ENCODE measurements at places on chromosomes 12 and 14.
A peak's percentile ranks its signal among the peaks of the same experiment; 100 is the strongest.

DNA sequence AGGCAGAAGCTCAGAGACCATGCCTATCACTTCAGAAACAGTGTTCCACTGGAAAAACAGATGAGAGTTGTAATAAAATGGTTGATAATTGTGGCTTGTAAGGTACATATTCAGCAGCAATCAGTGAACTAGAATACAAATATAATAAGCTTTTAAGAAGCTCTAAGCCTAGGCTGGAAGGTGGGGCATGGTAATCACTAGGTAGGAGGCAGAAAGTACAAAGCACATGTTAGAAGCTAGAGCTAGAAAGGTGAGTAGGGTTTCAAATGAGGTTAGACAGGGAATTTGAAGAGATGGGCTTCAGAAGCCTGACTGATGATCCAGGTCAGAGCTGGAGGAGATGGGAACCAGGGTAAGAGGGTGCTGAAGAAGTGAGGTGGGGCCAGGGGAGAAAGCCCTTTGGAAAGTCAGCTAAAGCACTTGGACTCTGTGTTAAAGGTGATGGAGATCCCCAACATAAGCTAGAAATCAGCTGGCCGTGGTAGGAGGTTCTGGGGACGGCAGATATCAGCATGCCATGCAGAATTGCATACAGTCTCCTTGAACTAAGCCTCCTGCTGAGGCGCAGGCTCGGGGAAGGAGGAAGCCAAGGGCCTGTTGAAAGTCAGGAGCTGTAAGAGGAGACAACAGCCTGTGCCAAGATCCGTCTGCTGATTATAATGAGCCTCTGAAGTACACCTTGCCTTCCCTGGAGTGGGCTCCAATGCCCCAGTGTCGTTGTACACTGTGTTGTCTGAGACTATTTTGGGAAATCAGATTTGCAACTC lies 659.4 kb downstream of the BCL11B start:
- DNase-seq, result no peak

- peak; percentile 23 for DNase-seq
These were observed 112.2 kb downstream of the CHST11 start for GRCh38 chr12:104568935-104569334.

DNA sequence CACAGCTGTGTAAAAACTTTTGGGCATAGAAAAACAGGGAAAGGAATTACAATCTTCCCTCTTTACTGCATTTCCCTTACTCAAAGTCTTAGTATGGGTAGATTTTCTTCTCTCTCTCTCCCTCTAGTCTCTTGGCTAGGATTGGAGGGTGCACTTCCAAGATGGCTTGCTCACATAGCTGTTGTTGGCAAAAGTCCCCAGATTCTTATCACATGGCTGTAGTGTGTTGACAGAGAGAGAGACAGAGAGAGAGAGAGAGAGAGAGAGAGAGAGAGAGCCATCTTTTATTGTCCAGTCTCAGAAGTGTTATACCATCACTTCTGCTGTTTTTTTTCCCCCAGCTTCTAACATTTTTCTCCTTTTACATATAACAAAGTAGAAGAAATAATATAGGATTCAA lies 6.3 kb upstream of the OR4E2 start:
- DNase-seq, result no peak

- DNase-seq, result no peak
These were observed 221.2 kb downstream of the TRHDE start for GRCh38 chr12:72493407-72493806.

DNA sequence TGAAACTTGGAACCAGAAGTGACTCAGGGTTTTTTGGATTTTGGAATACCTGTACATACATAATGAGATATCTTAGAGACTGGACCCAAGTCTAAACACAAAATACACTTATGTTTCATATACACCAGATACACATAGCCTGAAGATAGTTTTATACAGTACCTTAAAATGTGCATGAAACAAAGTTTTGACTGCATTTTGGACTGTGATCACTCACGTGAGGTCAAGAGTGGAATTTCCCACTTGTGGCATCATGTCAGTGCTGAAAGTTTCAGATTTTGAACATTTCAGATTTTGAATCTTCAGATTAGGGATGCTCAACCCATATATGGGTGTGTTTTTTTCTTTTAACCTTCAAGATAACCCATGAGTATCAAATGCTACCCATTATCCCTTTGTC lies 6.6 kb downstream of the SBNO1 start:
- DNase-seq, result no peak

GRCh38 chr14:90781876-90782275 lies 34.4 kb downstream of the TTC7B start:
- DNase-seq, result no peak

DNA sequence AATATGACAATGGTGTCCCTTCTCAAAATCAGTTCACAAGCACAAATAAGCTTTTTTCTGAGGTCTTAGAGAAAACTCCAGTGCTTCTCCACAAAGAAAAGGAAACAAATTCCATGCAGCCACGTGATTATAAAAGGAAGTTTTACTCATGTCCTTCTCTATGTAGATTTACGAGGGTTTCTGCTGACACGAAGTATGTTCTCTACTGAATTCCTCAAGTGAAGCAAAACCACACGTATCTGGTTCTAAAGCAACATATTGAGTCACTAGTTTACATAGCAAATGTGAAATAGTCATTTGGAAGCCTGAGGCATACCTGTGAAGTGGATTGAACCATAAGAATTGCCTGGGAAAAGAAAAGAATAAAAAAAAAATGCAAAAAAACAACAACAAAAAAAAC lies 31.9 kb downstream of the BMP4 start:
- DNase-seq, result no peak

GRCh38 chr12:98725476-98726247 lies 80.6 kb downstream of the APAF1 start:
- DNase-seq, result no peak

DNA sequence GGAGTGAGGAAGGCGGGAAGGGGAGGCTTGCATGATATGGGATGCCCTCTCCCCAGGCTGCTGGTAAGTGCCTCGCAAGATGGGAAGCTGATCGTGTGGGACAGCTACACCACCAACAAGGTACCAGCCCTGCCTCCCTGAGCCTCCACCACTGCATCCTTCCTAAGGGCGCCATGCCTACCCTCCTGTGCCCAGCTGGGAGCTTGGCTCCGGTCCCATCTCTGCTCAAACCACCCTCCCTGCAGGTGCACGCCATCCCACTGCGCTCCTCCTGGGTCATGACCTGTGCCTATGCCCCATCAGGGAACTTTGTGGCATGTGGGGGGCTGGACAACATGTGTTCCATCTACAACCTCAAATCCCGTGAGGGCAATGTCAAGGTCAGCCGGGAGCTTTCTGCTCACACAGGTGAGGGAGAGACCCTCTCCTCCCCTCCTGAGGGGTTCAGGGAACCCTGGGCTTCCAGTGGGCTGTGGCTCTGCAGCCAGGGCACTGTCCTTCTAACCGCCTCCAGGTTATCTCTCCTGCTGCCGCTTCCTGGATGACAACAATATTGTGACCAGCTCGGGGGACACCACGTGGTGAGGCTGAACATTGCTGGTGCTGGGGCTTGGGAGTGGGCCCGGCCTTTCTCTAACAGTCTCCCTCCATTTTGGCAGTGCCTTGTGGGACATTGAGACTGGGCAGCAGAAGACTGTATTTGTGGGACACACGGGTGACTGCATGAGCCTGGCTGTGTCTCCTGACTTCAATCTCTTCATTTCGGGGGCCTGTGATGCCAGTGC lies 2.6 kb downstream of the GNB3 start:
- DNase-seq, result no peak

DNA sequence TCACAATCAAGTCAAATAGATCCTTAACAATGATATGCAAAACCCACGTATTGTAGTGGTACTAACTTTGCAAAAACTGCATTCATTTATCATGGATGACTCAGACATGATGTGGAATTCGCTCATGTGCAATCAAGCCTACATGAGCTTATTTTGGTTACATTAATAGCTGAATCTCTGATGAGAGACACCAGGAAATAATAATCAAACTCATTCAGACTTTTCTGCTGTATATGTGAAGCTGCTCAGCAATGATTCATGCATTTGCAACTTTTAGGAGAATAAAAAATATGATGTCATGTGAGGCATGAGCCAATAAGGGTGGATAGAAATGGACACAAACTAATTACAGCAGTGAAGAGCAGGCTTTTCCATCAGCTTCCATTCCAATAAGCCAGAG lies 1075.8 kb upstream of the TMEM132C start:
- DNase-seq, result no peak

DNA sequence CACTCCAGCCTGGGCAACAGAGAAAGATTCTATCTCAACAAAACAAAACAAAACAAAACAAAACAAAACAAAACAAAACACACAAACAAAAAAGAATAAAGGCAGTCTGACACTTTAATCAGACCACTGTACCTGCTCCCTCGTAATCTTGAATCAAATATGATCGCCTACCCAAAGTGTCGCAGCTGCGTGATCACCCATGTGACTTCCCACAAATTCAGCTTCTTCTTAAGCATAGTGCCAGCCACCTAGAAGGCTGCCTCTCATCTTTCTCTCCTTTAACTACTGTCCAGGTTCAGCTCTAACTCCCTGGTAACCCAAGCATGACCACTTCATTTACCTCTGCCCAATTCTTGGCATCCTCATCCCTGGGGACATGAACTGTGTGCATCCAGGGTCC lies 37.4 kb downstream of the FMNL3 start:
- no peak for DNase-seq

DNA sequence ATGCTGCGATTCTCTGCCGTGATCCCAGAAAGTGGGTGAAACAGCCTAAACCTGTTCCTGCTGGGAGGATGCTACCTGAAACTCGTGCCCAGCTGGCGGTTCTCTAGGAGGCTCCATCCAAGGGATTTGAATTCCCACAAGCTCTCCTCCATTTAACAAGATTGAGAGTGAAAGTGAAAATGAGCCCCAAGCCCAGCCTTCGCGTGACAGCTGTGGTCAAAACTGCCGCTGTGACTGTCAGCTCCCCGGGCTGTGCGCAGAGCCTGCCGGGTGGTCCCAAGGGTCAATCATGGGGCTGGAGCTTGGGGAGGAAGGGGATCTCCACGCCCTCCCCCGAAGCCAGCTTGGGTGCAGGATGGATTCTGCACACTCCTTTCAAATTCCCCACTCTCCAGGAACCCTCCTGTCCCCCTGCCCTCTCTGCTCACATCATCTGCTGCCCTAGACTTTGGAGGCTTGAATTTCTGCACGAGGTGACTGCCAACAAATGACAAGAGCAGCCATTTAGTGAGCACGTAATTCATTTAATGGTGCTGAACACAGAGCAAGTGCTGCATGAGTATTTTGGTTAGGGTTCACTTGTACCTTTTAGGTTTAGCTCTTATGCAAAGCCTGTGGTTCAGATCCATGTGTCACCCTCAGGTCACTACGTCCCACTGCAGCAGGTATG lies 5.3 kb downstream of the ASB2 start:
- DNase-seq, result peak; percentile 58

- DNase-seq, result peak; percentile 26
These were observed 135.1 kb downstream of the ERC1 start for GRCh38 chr12:1126091-1126490.

GRCh38 chr12:111222523-111222922 lies 146.4 kb downstream of the PHETA1 start:
- DNase-seq, result no peak

- DNase-seq, result no peak
These were observed 104.5 kb downstream of the PRKAB1 start for GRCh38 chr12:119772431-119772830.

DNA sequence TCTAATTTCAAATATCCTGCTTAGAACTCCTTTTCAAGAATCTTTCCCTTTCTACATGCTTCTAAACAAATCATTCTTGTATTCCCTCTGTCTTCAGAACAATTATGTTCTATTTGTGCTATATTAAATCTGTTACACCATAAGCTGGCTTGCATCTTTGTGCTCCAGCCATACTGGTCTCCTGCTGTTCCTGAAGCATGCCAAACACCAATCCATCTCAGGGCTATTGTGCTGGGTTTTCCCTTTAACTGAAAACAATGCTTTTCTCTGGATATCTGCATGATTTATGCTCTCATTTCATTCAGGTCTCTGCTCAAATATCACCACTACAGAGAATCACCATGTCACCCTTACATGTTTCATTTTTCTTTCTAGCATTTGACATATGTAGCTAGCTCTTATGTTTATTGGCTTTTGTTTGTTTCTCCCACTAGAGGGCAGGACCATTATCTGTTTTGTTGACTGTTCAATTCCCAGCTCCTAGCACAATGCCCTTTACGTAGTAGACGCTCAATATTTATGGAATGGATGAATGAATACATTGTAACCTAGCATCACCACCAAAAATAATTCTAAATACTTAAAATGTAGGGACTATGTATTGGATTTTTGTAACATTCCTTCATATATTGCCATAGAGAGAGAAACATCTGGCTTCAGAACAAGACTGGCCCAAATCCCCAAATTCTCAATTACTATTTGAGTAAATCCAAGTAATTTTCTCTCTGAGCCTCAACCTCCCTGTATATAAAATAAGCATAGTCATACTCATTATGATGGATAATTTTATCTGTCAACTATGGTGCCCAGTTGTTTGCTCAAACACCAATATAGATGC lies 302.0 kb upstream of the SYT1 start:
- DNase-seq, result no peak

DNA sequence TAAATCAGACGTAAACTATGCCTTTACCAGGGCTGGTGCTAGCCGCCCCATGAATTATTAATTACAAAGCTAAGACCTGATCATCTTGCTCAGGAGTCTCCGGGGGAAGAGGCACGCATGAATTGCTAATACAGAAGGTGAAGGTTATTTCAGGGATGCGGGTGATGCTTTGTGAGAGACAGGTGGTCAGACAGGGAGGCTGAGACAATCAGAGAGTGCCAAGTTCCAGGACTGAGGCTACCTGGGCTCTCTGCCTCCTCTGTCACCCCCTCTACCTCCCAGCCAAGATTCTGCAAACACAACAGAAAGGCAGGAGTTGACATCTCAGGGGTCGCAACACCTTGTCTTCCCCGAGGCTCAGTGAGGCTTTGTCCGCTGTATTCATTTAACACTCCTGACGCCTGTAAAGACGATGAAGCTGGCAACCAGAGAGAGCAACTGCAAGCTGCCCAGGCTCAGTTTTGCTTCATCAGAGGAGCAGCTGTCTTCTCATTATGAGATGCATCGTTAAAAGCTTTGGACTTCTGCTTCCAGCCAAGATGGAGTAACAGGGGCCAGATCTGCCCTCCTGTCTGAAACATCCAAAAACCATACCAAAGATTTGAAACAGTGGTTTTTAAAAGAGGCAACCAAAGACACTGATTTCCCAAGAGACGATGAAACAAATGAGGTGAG lies 46.6 kb downstream of the PRIMA1 start:
- no peak for DNase-seq

- DNase-seq, result peak; percentile 59
These were observed 18.7 kb downstream of the ZBTB39 start for GRCh38 chr12:56987551-56988053.
